ENCODE measurements at places on chromosomes 3 and 15. TPM values are rescaled to one million over a fixed set of nuclear protein-coding genes. Genes with fewer than 3 reads are reported as not detected.

GOLGA8H gene
- 0.69 TPM for total RNA-seq

RTP4 gene
- total RNA-seq, result 2.1 TPM

CLDND1 gene
- total RNA-seq, result 124 TPM

GOLGA8N gene
- total RNA-seq, result 0.87 TPM

SLC12A1 gene
- total RNA-seq, result not detected

SAMD7 gene
- total RNA-seq, result not detected

GABRR3 gene
- total RNA-seq, result not detected

CD86 gene
- not detected for total RNA-seq

PLA2G4B gene
- total RNA-seq, result 1.8 TPM

CPN2 gene
- not detected for total RNA-seq

P2RY1 gene
- 1.1 TPM for total RNA-seq

RTP1 gene
- not detected for total RNA-seq

TMEM44 gene
- 36.2 TPM for total RNA-seq

ALPK3 gene
- 29.4 TPM for total RNA-seq
